ENCODE measurements at places on chromosomes 12 and 14.

DNA sequence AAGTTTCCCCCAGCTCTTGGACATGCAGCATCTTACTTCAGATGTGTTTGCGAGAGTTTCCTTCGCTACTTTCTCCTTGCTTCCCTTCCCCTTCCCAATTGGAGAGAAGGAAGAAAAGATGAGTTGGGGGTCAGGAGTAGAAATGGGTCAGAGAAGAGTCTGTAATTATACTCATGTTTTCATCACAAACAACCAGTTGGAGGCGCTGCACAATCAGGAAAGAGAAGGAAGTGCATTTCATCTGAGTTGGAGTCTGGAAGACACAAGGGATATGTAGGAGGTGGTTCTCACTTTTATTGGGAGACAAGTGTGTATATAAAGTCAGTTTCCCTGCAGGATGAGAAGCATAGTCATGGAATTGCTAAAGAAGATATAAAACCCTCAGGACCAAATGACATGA lies 31.3 kb upstream of the VSX2 start:
- no peak for DNase-seq

DNA sequence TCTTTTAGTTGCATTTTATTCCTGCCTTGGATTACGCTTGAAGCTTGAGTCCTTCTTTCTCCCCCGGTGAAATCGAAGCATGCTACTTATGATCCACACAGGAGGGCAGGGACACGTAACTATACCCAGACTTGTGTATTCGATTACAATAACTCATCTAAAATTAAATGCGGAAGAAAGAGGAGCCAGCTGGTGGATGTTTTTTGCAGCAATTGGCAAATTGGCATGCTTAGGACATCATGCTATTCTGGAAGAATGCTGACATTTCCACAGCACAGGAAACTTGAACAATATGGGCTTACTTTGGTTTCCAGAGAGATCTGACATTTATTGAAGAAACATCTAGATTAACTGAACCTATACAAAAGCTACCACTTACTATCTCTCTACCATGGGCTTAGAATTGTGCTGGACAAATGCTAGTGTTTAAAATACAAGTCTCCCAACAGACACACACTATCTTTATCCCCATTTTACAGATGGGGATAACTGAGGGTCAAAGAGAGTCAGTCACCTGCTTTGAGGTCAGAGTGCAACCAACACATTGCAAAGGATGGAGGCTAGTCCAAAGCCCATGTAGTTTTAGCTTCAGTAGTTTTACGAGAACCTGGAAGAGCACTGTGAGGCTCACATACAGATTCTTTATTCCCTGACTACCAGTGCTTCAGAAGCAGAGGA lies 36.3 kb downstream of the LGMN start:
- DNase-seq: no peak

- no peak for DNase-seq
Measured at GRCh38 chr14:99118046-99118721, 153.8 kb downstream of the BCL11B start.

- DNase-seq: no peak
Measured at GRCh38 chr12:117162167-117162539, 28.1 kb downstream of the FBXO21 start.

- DNase-seq: no peak
Measured at GRCh38 chr12:1927051-1927680, 8.7 kb upstream of the CACNA2D4 start.

DNA sequence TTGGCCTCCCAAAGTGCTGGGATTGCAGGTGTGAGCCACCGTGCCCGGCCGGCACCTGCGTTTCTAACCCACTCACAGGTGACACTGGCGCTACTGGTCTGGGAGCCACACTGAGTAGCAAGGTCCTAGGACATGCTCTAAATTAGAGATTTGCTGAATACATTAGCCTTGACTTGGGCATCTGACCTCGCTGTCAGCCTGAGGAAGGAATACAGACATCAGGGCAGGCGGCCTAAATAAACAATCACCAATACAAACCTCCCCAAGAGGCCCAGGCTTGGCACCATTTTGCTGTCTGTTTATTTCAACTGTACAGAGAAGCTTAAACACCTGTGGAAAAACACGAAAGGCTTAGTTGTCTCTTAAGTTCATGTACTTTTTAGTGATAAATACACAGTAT lies 27.5 kb downstream of the P2RX4 start:
- no peak for DNase-seq

- DNase-seq: no peak
Measured at GRCh38 chr14:55553791-55554190, 26.2 kb upstream of the KTN1 start.

DNA sequence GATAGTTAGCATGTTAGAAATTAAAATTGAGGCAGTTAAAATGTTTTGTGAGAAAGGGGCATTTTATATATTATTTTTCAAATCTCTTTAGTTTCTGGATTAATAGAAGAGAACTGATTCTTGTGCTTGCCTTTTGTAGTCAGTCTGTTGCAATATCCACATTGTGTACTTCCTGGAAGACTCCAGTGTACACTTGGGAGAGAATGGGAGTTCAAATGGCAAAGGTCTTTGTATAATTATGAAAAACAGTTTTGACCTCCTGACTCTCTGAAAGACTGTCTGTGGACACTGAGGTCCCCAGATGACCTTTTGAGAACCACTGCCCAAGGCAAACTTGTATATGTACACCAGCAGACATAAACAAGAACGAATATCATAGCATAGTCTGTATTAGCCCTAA lies 12.1 kb downstream of the E2F7 start:
- no peak for DNase-seq

- no peak for DNase-seq
Measured at GRCh38 chr12:40253936-40254335, 29.1 kb downstream of the LRRK2 start.
